Placental pericyte (primary cell): ENCODE measurements at places on chromosomes 2 and 18. TPM values are rescaled to one million over a fixed set of nuclear protein-coding genes. Genes with fewer than 3 reads are reported as not detected.

Gene TLX2
- total RNA-seq, result not detected in 2 replicates

Gene TGFA
- not detected in 2 replicates for total RNA-seq

Gene SLC11A1
- under 0.01 and 0.14 TPM in 2 replicates for total RNA-seq

Gene MAL
- total RNA-seq, result not detected in 2 replicates

Gene CABYR
- total RNA-seq, result 2.9 and 4.4 TPM in 2 replicates

Gene COBLL1
- total RNA-seq, result 8.9 and 33.0 TPM in 2 replicates

Gene TMEM182
- total RNA-seq, result 1.1 and 1.3 TPM in 2 replicates

Gene ELP2
- total RNA-seq, result 80.2 and 83.6 TPM in 2 replicates

Gene PRKAG3
- not detected in 2 replicates for total RNA-seq

Gene CD207
- total RNA-seq, result not detected in 2 replicates

Gene PELI1
- total RNA-seq, result 6.6 and 16.3 TPM in 2 replicates

Gene COQ10B
- total RNA-seq, result 41.6 and 68.9 TPM in 2 replicates

Gene FOXI3
- not detected in 2 replicates for total RNA-seq

Gene IL1RL2
- 0.22 and 0.43 TPM in 2 replicates for total RNA-seq

Gene C1D
- total RNA-seq, result 30.4 and 35.5 TPM in 2 replicates

Gene METTL5
- 26.8 and 30.6 TPM in 2 replicates for total RNA-seq

Gene ERFE
- 2.4 and 7.3 TPM in 2 replicates for total RNA-seq

Gene ABCG5
- total RNA-seq, result not detected in 2 replicates

Gene C2orf78
- not detected in 2 replicates for total RNA-seq

Gene CXCR4
- 3.6 TPM in 1 of 2 replicates, not detected in the other for total RNA-seq

Gene BUB1
- 2.4 and 67.9 TPM in 2 replicates for total RNA-seq

Gene LOXL3
- total RNA-seq, result 2.0 and 2.9 TPM in 2 replicates

Gene CFC1
- not detected in 2 replicates for total RNA-seq

Gene EN1
- not detected in 2 replicates for total RNA-seq

Gene BMPR2
- 40.9 and 53.4 TPM in 2 replicates for total RNA-seq

Gene ASPRV1
- total RNA-seq, result 0.22 and 0.29 TPM in 2 replicates

Gene ARHGAP28
- total RNA-seq, result 0.44 and 0.72 TPM in 2 replicates

Gene PSMA8
- total RNA-seq, result not detected in 2 replicates

Gene LOXHD1
- total RNA-seq, result not detected in 2 replicates

Gene TUBA4B
- total RNA-seq, result not detected in 2 replicates

Gene LINC00305
- not detected in 2 replicates for total RNA-seq

Gene CCDC102B
- 5.0 and 16.0 TPM in 2 replicates for total RNA-seq

Gene SEMA4C
- 43.1 and 43.5 TPM in 2 replicates for total RNA-seq

Gene ZAP70
- total RNA-seq, result 0.43 TPM in 1 of 2 replicates, not detected in the other

Gene CHRND
- not detected in 2 replicates for total RNA-seq

Gene NGEF
- under 0.01 and 0.57 TPM in 2 replicates for total RNA-seq

Gene SGPP2
- not detected in 2 replicates for total RNA-seq

Gene CRYGC
- total RNA-seq, result not detected in 2 replicates
